ENCODE measurements at places on chromosomes 11 and 22.
A peak's percentile ranks its signal among the peaks of the same experiment; 100 is the strongest.

GRCh38 chr22:20542736-20543135, 35.3 kb downstream of the MED15 start:
- no peak for DNase-seq

DNA sequence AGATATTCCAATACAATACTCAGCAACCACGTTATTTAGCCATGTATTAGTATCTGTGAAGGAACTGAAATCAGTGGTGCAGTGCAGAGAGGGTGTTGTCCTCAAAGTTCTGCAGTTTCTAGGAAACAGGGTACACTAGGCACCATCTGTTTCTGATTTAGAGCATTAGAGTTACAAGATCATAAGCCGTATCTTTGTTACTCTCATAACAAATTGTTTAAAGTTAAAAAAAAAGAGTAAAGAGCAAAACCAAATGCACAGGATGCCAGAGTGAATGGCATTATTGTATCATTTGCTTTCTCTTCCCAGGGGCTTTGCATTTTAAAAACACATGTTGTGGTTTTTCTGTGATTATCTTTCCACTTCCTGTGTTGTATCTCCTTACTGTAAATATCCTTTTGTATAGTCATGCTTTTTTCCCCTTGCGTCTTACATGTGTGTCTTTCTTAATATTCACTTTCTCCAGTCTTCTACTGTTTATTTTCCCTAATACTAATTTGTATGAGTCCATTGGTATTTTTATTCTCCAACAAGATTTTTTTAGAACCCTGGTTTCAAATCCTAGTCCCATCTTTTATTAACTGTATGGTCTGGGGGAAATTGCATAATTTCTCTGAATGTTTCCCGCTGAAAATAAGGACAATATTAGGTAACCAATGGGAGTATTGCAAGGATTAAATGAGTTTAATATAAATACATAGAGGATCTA, 15.2 kb upstream of the NUP160 start:
- no peak for DNase-seq

DNA sequence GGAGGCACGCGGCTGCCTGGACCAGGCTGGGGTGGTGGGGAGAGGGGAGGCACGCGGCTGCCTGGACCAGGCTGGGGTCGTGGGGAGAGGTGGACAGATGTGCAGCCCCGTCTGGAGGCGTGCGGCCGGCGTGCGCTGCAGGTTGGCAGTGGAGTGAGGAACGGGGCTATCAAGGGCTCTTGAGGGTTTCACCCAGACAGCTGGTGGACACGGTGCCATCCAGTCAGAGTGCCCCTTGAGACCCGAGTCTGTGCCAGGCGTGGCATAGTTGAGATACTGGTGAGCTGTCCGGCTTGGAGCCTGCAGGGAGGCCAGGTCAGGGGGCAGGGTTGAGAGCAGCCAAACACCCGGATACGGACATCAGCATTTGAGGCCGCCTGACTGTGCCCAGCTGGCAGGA, 1.5 kb upstream of the GRAMD4 start:
- DNase-seq = no peak

DNA sequence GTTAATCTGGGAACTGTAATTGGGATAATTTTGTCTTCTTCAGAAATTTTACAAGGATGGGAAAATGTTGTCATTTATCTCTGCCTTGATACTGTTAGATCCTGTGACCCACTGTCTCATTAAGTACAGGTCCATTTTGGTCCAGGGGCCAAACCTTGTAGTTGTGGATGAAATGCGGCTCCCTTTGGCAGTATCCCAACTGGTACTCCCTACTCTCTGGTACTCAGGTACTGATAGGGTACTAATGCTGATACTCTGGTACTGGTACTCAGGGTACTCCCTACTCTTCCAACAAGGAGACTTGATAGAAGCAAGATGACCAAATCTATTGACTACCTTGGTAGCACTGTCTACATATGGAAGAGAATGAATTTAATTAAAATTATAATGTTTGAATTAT, 97.9 kb downstream of the GRAMD1B start:
- DNase-seq = no peak

GRCh38 chr11:112877581-112877980, 83.6 kb upstream of the NCAM1 start:
- peak; percentile 28 for DNase-seq

GRCh38 chr11:75576499-75576918, 14.5 kb downstream of the SERPINH1 start:
- DNase-seq = no peak

DNA sequence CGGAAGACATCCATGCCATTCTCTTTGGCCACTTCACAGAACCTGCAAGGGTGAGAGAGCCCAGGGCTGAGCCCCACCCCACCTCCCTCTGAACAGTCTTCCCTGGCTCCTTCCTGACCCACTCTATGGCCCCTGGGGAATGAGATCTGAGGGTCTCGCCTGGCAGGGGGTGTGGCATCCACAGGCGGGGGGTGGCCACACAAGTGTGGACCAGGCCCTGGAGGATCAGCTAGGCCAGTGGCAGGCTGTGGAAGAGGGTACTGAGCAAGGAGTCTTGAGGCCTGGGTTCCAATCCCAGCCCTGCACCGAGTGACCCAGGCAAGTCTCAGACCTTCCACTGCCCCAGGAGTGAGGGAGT, 5.6 kb upstream of the LRFN4 start:
- DNase-seq = no peak

DNA sequence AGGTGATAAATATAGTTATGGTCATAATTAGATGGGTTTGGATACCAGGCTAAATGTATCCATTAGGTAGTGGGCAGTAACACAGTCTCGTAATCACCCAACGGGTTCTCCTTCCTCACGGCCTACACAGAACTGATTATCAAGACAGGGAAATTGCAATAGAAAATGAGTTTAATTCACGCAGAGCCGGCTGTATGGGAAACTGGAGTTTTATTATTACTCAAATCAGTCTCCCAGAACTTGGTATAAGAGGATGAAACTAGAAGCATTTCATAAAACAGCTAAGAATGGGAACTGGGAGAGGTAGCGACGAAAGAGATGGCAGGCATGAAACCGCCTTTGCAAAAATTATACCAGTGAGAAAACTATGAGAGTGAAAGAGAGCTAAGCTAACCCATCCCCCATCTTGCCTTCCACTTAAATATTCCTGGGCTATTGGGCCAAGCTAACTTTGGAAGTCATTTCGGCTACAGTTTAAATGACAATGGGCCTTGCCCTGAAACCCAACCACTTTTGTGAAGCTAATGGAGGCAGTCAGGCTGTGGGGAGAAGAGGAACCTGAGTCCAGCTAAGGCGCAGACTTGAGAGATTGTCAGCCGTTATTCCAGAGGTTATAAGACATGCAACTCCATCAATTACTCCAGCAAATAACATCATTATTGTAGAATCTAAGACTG, 29.6 kb downstream of the CTSC start:
- DNase-seq = no peak

DNA sequence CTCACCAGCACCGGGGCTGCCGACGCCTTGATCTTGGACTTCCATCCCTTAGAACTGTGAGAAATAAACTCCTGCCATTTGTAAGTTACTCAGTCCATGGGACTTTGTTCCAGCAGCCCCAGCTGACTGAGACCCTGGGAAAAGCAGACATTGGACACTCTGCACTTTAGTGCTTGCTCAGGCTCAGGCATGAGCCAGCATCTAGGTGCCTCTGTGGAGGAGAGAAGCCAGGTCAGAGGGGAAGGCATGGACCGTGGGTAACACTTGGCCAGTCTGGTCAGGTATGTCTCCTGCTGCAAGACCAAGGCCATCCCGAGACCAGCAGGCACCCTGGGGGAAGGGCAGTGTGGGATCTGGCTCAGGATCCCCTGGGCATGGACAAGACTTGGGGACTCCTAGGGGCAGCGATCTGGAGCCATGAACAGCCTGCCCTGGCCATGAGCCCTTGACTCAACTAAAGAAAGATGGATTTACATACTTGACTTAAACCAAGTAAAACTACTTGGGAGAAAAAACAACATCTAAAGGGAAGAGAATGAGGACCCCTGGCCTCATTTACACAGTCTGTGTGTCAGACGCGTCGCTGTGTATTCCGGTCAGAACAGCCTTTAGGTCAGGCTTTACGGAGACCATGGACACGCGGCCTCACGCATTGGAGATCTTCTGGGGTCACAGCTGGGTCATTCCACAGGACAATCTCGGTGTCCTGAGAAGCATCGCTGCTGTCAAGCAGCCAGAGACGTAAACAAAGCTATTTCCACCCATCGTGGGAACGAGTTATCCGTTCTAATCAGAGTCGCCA, 497.1 kb downstream of the BRD1 start:
- DNase-seq = no peak

DNA sequence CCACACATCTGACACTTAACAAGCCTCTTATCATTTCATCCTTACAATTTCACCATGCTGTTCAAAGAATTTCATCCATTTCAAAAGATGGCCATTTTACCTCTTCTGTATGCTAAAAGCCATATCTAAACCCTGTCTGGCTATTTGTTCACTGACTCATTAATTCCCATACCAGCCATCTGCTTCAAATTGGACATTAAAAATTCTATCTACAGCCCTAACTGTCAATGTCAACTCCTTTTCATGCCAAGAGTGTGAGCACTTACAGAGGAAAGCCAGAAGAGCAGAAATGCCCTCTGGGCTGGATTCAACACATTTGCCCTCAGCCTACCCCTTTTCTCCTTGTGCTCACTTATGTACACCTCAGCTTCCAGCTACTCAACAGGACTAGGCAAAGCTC, 59.2 kb downstream of the SYTL2 start:
- no peak for DNase-seq

DNA sequence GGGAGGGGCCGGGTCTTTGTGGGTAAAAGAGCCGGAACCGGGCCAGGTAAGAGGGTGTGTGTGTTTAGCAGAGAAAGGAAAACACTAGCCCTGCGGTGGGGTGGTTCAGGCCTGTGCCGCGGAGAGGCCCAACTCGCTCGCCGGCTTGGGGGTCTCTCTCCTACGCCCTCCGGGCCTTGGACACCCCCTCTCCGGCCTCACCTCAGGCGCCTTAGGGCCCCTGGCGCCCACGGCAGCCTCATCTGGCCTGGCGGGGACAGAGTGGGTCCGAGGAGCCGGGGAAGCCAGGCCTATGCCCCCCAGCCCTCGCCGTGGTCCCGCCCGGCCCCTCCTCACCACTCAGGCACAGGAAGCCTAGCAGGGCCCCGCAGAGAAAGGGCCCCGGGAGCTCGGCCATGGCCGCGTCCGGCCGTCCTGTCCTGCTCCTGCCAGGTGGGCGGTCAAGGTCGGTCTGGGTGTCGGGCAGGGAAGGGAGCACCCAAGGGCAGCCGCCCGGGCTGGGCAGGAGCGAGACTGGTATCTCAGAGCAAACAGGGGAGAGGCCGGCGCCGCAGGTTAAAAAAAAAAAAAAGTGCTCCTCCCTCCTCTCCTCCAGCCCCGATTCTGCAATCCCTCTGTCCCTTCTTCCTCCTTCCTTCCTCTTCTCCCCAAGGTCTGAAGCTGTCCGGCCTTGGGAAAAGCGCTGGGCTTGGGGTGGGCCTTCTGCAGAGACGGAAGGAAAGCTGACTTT, at the start of gene VSIG2:
Gene VSIG2, minus strand, starts transcription at position 515 of the 730 bp plus-strand sequence. Its CDS starts 118 bp downstream, at position 397.
- no peak for DNase-seq

DNA sequence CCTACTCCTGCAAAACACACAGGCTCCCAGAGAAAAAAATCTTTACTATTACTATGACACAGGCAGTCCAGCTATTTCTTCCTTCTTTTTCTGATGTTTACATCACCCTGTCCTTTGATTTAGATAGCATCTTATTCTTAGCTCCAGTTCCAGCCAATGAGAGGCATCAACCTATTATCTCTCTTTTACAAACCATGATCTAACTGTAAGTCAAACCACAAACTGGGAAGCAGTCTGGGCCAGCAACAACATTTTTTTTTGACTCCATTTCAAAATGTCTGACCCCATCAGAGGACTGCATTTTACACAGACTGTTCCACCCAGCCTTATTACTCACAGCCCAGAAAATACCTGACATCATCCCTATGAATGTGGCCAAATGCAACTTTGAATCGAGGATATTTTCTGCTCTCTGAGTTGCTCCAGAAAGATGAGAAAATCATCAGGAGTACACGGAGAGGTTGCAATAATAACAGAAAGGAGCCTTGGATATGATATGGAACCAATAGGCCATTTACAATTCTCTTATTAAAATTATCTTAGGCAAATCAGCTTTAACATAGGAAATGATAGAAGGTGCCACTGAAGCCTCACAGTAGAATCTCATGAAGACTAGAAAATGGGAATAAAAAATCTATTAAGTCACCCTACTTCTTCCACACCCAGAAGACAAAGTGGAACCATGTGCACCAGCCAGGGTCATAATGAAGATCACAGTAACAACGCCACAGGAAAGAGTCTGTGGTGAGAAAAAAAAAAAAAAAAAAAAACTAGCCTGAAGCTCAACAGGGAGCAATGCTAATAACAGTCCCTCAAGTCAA, 21.2 kb downstream of the TBRG1 start:
- DNase-seq = no peak

GRCh38 chr11:22458161-22458560, 120.0 kb downstream of the SLC17A6 start:
- no peak for DNase-seq

GRCh38 chr11:27443746-27444507, 28.7 kb downstream of the LGR4 start:
- DNase-seq = peak; percentile 96

DNA sequence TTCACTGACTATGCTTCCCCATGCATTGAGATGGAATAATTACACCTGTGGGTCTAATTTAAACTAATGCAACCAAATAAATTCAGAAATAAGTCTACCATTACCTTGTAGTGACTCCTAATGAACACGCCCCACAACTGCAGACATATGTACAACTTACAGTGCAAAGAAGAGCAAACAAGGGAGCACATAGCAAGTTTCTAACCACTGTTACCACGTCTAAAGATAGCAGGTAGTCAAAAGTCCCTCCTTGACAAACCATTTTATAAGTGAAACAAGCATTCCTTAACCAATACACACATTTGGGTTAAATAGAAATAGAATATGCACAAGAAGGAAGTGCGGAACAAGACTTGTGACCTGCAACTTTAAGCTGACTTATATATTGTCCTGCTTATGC, 20.6 kb downstream of the PHF21A start:
- DNase-seq = no peak

- no peak for DNase-seq
These were observed 1.3 kb downstream of the SPTY2D1 start for GRCh38 chr11:18632841-18633240.

DNA sequence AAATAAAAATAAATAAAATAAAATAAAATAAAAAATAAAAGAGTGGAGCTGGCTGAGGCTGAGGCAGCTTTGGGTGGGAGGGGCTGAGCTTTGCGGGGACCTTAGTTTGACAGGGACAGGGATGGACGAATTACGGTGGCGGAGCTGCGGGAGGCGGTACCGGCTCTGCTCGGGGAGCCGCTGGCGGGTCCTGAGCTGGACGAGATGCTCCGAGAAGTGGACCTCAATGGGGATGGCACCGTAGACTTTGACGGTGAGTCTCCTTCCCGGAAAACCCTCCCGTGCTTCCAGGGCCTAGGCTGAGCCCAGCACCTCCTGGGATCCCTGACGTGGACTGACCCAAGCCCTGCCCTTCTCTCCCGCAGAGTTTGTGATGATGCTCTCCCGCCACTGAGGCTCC, 3.1 kb downstream of the CABP4 start:
- DNase-seq = no peak

All from NCI-H526 (cell line).